ENCODE measurements at places on chromosomes 5 and 9. TPM values are rescaled to one million over a fixed set of nuclear protein-coding genes. Genes with fewer than 3 reads are reported as not detected.

The CERCAM gene
- total RNA-seq, result 81.3 TPM

DNA sequence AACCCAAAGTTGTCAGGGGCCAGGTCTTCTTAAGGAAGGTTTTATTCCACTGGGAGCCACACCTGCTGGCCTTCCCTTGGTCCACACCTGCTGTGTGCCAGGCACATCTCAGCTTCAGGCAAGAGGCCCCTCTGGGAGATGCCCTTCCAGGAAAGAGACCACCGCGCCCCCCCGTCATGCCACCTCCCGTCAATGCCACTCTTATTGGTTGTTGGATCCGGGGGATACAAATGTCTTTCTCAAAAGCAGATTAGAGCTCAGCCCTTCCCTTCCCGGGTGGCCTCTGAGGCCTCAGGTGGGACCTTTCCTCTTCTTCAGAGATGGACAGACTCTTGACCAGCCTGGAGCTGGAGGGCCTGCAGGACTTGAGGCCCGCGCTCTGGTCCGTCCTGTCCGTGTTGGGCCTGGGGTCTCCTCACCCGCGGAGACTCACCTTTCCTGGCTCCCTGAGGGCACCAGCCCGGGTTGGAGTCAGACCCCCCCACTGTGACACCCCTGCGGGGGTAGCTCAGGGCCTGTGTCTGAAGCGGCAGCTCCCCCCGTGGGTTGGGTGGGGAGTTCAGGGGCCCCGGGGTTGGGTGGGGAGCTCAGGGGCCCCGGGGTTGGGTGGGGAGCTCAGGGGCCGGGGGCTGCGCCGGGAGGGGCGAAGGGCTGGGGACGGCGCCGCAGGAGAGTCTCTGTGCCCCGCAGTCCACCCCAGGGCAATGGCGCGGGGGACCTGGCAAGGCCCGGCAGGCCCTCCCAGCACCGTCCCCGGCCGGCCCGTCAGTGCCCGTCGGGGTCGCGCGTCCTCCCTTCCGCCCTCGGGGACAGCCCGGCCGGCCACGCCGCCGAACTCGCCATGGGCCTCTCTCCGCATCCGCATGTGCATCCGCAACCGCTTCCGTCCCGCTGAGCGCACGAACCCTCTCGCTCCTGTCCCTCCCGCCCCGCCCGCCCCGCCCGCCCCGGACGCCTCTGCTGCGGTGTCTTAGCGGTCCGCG, 3.7 kb upstream of the SLC9A3 start:
- no peak for DNase-seq

DNA sequence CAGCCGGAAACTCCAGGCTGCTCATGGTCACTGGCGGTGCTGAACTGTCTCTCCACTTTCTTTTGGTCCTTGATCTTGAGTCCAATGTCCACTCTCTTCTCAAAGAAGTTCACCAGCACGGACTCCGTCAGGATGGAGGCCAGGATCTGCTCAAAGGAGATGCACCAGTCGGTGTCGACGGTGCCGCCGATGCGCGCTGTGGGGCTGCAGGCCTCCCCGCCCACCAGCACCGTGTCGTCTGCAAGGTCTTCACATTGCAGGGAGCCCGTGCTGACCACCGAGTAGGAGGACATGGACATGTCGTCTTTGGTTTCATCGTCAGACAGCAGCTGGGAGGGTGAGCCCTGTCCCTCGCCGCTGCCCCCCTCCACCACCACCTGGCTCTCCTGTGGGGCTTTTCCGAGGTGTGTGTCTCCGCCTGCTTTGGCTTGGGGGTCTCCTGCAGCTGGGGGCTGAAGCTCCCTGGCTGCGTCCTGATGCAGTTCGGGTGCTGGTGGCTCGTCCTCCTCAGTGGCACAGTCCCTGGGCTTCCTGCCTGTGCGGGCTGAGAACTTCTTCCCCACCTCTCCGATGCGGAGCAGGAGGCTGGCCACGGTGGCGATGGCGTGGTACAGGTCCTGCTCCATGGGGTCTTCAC, 5.0 kb upstream of the MRNIP start:
- DNase-seq, result no peak

The SLC34A1 gene
- not detected for total RNA-seq

The DIPK1B gene
- 247 TPM for total RNA-seq

- no peak for DNase-seq
Observed at GRCh38 chr5:119313658-119314605, 41.9 kb upstream of the TNFAIP8 start.

DNA sequence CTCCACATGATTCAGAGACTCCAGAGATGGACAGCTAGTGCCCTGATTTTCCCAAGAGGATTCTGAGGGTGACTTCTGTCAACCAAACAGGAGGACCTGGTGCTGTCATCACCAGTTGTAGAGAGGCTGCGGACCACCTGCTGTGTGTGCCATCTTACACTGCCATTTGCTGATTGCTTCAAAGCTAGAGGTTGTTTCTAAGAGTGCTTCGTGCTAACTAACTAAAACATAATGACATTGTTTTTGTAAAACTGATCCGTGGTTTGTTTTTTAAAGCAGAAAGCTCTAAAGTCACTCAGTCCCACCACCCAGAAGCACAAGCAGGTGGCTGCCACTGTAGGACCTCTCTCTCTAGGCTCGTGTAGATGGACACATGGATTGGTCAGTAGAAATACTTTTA, 12.2 kb downstream of the TENT4A start:
- no peak for DNase-seq

The PAEP gene
- total RNA-seq, result not detected

The C5orf58 gene
- not detected for total RNA-seq

DNA sequence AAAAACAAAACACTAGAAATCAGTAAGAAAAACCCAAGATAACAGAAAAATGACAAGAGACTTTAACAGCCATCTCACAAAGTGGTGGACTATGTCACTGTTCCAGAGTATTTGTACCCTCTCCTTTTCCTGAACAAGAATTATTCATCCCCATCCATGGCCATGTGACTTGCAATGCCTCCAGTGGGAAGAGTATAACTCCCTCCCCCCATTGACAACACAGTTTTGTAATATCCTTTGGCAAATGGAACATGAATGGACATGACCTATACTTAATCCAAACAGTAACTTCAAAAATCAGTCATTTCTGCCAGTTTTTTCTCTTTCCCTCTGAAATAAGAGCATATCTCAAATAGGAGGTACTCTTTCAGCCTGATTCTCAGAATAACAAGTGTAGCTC, 33.9 kb downstream of the PTBP3 start:
- DNase-seq, result peak; percentile 14

GRCh38 chr9:21801683-21802417, 586 bp upstream of the MTAP start:
- peak; percentile 57 for DNase-seq

DNA sequence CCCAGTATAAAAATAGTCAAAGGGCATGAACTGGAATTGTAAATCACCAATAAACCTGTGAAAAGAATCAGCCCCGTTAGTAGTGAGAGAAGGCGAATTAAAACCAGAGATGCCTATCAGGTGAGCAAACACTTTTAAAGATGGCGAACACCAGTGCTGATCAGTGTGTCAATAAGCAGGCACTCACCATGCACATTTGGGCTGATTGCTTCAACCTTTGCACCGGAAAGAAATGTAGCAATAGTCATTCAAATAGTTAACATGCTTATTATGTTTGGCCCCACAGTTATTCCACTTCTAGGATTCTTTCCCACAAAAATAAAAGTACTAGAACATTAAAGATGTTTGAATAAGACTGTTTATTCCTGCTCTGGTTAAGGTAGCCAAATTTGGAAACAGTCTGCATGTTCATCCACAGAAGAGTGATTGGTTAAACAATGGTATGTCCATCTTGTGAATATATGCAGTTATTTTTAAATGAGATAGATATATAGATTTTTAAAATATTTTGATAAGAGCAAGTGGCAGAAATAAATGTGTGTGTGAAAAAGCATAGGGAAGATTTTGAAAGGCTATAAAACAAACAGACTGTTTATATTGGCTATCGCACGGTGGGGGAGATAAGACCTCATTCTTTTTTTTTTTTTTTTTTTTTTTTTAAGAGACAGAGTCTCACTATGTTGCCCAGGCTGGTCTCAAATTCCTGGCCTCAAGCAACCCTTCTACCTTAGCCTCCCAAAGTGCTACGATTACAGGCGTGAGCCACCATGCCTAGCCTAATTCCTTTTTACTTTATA, 112.2 kb downstream of the PIP5K1B start:
- no peak for DNase-seq

DNA sequence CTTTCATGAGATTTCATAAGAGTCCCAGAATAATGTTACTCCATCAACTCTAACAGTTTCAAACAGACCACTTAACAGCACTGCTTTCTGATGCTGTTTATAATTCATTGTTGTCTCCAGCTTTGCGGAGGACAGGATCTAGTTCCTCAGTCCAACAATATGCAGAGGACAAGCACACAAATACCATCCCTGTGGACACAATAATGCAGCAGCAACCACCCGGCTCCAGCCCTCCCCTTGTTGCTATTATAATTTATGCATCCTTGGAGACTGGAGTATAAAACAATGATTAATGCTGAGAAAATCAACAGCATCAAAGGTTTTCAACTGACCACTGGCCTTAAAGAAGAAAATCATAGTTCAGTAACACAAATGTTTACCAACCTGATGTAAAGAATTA, 108.3 kb downstream of the DENND1A start:
- DNase-seq, result no peak

The QRFP gene
- not detected for total RNA-seq

DNA sequence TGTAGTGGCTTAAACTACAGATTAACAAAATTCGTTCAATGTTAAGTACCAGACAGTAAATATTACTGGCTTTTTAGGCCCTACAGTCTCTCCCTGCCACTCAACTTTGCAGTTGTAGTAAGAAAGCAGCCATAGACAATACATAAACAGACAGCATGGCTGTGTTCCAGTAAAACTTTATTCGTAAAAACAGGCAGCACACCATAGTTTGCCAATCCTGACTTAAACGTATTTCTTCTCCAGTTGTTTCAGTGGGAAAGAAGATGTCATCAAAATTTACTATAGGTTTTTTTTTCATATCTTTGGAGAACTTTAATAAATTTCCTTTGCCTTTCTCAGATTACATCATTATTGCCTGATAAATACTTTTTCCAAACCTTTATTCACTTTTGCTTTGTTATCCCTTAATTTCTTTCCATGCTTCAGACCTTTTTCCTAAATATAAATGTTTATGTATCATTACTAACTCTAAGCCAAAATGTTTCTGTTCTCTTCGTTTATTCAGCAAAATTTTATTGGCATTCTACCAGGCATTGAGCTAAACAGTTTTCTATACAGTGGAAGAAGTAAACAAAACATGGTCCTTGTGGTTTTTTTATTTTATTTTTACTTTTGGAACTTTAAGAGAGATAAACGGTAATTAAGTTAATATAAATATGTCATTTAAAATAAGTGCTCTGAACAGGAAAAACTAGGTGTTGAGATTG, 64.5 kb downstream of the SLF1 start:
- DNase-seq, result no peak

GRCh38 chr5:65127161-65127901, 354.4 kb downstream of the ADAMTS6 start:
- no peak for DNase-seq

The TMEM174 gene
- total RNA-seq, result not detected

DNA sequence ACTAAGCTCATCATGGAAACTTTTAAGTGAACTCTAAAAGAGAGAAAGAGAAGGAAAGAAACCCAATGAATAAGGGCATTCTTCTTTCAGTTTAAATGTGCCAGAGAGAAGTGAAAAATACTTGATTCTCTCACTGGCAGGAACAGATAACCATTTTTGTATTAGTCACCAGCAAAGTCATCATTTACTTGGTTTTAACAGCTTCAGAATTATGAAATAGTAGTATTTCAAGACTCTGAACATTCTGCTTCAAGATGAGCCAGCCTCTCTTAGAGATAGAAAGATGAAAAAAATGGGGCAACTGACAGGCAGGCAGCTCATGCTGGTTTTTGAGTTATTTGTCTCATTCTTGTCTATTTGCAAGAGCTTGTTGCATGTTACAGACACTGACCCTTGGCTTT, 103.5 kb downstream of the GCNT1 start:
- no peak for DNase-seq

GRCh38 chr5:72194846-72195245, 87.6 kb downstream of the MAP1B start:
- DNase-seq, result no peak

DNA sequence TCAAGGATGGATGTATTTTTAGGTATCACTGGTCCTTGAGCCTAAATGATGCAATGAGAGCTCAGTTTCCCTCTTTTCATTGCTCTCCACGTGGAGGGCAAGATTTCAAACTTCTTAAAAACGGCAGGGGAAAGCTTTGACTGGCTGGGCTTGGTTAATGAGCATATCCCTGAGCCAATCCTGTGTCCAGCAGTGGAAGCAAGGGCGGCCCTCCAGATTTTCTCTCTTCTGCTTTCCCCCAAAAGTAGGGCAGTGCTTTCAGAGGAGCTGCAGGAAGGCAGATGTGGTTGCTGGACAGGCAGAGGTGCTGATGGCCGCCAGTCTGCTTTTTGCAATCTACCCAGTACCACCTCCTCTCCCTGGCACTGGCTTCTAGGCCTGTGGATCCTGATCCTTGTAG, 30.0 kb upstream of the TBC1D2 start:
- no peak for DNase-seq

GRCh38 chr9:134328341-134328840, 2.1 kb downstream of the RXRA start:
- no peak for DNase-seq

DNA sequence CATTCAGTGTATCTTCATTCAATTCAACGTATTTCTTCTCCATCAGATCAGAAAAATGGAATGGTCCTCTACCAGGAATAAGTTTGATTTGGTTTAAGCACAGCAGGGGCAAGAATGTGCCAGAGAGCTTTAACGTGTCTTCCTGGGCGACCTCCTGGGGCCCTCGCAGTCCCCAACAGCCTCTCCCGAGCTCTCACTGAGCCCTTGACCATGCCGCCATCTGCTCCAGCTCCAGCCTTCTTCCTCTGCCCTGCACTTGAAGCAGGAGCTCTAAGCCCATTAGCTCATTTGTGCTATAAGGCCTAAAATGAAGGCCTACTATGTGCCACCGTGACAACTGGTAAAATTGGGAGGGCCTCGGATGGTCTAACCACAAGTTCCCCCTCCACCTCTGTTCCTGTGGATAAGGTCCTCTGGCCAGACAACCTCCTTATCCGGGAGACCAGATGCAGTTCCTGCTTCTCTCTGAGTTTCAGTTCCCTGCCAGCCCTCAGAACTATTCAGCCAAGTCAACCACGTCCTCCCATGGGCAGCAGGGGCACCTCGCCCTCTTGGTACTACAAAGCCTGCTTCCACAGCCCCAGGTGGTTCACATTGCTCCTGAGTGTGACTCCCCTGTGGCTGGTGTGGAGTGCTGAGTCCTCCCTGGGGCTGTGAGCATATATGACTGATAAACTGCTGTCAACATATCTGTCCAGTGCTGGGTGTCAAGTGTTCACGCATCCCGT, 35.8 kb downstream of the C5orf15 start:
- DNase-seq, result no peak

The C5orf47 gene
- total RNA-seq, result not detected

DNA sequence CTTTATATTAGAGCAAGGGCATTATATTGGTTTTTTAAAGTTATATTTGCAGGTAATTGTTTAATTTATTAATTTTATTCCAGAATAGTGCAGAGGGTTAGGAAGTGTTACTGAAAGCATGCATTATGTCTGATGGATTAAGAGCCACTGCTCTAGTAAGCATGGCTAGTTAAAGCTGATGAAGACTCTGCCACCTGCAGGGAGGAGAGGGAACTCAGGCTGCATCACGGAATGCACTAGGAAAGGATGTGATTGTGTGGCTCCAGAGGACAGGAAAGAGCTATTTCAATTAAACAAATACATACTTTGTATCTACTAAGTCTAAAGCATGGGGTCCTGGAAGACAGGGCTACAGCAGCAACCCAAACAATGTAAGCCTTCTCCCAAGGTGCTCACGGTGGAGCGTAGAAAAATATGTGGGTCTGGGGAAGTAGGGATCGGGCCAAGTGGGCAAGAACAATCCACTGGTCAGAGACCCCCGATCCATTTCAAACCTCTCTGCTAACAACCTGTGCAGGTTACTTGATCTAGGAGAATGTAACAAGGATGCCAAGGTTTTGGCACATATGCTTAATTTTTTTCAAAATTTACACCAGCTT, 15.3 kb upstream of the GRXCR2 start:
- peak; percentile 23 for DNase-seq
